ENCODE measurements at places on chromosomes 7 and 10.

DNA sequence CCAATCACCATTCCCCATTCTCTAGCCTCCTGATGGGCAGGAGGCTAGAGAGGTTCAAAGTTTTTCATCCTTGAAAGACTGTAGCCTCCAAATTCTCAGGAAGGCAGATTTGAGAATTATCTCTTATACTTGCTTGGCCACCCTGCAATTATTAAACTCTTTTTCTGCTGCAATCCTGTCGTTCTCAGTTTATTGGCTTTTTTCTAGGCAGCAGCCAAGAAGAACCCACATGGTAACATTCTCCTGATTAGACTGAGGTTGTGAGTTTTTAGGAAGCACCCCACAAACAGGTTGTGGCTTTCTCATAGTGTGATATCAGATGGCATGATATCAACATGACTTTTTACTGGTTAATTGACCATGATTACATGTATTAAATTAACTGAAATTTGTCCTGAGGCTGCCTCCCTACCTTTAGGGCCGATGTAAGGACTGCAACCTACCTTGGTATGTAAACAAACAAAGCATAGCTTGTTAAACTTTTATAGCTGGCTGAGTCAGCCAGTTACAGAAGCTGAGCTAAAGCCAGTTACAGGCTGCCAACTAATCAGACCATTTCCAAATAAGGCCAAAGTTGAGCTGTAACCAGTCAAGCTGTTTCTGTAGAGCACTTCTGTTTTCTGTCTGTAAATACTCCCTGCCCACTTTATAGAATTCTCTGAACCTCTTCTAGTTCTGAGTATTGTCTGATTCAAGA, 3.2 kb upstream of the ZNF248 start:
- no peak for DNase-seq

DNA sequence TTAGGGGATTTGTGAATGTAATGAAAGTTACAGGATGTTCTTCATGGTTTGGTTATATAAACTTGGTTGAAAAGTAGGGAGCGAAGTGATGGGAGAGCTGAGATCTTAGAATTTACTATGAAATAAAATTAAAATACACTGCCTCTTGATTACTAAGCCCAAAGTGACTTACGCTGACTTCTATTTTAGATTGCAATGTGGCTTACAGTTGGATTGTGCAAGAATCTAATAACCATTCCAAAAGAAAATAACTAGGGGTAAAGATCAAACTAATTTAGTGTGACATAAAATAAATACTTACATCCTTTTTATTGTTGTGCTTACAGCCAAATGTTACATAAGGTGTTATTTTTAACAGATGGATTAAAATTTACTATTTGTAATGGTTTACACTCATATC, 15.3 kb downstream of the WNT16 start:
- DNase-seq: no peak

- DNase-seq: no peak
Observed at GRCh38 chr10:44366941-44367630, 17.8 kb downstream of the CXCL12 start.

DNA sequence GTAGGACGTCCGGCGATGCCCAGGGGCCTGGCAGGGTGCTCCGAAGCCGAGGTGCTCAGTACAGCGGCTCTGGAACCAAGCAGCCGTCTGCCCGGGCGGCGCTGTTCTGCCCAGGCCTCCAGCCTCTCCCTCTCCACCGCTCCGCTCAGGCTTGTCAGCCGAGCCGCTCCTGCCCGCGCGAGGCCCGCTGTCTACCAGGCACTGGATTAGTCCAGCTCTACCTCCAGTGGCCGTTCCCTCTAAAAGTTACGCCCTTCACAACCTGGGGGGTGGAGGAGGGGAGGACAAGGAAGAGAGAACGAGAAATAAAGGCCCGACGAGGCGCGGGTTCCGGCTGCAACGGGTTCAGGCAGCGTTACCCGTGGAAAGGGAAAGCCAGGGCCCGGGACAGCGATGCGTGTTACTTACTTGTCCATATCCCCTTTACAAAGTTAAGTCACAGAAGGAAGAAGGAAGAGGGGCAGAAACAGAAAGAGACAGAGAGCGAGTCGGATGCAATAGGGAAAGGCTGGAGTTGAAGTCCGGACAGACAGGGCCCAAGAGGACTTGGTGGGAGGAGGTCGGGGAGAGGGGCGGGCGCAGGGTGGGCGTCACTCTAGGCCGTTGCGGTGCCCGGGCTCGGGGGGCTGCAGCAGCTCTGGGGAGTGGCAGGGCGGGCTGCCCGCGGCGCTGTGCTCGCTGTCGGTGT, 2.8 kb downstream of the SP8 start:
- peak; percentile 58 for DNase-seq

- no peak for DNase-seq
Observed at GRCh38 chr10:20114179-20114578, 297.9 kb downstream of the PLXDC2 start.

DNA sequence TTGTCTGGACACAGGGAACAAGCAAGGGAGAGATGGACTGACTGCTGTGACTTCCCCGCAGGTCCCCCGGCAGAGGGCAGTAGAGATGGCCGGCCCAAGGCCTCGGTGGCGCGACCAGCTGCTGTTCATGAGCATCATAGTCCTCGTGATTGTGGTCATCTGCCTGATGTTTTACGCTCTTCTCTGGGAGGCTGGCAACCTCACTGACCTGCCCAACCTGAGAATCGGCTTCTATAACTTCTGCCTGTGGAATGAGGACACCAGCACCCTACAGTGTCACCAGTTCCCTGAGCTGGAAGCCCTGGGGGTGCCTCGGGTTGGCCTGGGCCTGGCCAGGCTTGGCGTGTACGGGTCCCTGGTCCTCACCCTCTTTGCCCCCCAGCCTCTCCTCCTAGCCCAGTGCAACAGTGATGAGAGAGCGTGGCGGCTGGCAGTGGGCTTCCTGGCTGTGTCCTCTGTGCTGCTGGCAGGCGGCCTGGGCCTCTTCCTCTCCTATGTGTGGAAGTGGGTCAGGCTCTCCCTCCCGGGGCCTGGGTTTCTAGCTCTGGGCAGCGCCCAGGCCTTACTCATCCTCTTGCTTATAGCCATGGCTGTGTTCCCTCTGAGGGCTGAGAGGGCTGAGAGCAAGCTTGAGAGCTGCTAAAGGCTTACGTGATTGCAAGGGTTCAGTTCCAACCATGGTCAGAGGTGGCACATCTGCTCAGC, 6.0 kb downstream of the CYREN start:
- DNase-seq: no peak

DNA sequence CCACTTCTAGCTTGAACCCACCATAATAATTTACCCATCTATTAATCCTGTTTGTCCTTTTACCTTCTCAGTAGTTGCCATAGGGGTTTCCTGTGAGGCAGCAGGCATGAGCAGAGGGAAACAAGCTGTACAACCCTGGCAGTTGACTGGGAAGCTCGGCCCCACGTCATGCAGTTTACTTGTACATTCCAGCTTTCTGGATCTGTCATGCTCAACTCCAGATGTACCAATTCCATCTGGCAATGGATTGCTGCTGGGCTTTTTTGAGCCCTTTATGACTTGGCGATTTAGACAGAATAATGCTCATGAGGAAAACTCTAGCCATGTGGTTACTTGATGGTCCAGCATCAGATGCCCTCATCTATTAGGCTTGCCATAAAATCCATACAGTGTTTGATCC, 112.5 kb downstream of the GNAI1 start:
- DNase-seq: no peak

GRCh38 chr7:112074464-112074863, 131.7 kb downstream of the DOCK4 start:
- no peak for DNase-seq

DNA sequence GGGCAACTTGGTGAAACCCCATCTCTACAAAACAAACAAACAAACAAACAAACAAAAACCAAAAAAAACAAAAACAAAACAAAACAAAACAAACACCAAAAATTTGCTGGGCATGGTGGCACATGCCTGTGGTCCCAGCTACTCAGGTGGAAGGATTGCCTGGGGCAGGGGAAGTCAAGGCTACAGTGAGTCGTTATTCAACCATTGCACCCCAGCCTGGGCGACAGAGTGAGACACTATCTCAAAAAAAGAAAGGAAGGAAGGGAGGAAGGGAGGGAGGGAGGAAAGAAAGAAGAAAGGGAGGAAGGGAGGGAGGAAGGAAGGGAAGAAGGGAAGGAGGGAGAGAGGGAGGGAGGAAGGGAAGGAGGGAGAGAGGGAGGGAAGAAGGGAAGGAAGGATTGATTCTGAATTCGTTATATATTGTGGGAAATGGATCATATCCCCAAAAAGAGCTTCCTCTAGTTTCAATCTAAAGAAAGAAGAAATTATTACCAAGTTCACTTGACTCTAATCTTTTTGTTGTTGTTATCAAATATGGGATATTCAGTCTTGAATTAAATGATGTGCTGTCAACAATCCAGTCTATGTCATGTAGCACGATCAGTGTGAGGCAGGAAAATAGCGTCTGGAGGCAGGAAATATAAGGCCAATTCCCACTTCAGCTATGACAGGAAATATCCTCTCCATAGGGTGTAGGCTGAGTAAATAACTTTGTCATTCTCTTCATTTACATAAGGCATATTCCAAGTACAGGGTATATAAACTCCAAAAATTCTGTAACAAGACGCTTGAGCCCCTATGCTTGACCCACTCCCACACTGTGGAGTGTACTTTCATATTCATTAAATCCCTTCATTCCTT, 26.2 kb upstream of the TRIM24 start:
- no peak for DNase-seq
